WTC11 (cell line): ENCODE measurements at places on chromosomes 2 and 18. TPM values are rescaled to one million over a fixed set of nuclear protein-coding genes. Genes with fewer than 3 reads are reported as not detected.

The KYNU gene
- total RNA-seq, result 0.18 to 0.85 TPM (median 0.21 TPM) in 3 replicates

The GATA6 gene
- 0.15 to 0.21 TPM (median 0.18 TPM) in 3 replicates for total RNA-seq

The DNAH6 gene
- 0.18 to 0.39 TPM (median 0.27 TPM) in 3 replicates for total RNA-seq

The REG1A gene
- total RNA-seq, result 4.8 to 8.2 TPM (median 5.2 TPM) in 3 replicates

The CHST9 gene
- 15.9 to 19.2 TPM (median 16.8 TPM) in 3 replicates for total RNA-seq

The FEV gene
- total RNA-seq, result not detected in 3 replicates

The KCTD1 gene
- 16.9 to 23.3 TPM (median 18.7 TPM) in 3 replicates for total RNA-seq

The FTCDNL1 gene
- 0.85 to 2.1 TPM (median 1.8 TPM) in 3 replicates for total RNA-seq

The SIX2 gene
- total RNA-seq, result 1.2 to 1.7 TPM (median 1.5 TPM) in 3 replicates

The UPP2 gene
- not detected in 3 replicates for total RNA-seq
